ENCODE measurements at places on chromosomes 4 and X. TPM values are rescaled to one million over a fixed set of nuclear protein-coding genes. Genes with fewer than 3 reads are reported as not detected.

Gene IL2RG
- total RNA-seq: not detected

Gene ADD1
- 191 TPM for total RNA-seq

Gene ATOH1
- total RNA-seq: not detected

Gene HS6ST2
- total RNA-seq: under 0.01 TPM

Gene GIMD1
- total RNA-seq: not detected

Gene GABRA4
- not detected for total RNA-seq

Gene PCDH19
- total RNA-seq: under 0.01 TPM

Gene MAGEC1
- total RNA-seq: not detected

Gene STARD8
- 7.3 TPM for total RNA-seq

Gene GLUD2
- total RNA-seq: 2.2 TPM

Gene SSX3
- total RNA-seq: not detected

Gene RAB41
- total RNA-seq: not detected

Gene CLDN2
- total RNA-seq: not detected

Gene SLBP
- 63.2 TPM for total RNA-seq

Gene PNMA5
- not detected for total RNA-seq

Gene DCUN1D4
- total RNA-seq: 55.4 TPM

Gene NAA11
- not detected for total RNA-seq

Gene AKAP17A
- 23.3 TPM for total RNA-seq

Gene ARSJ
- 28.0 TPM for total RNA-seq

Gene RNF128
- 7.4 TPM for total RNA-seq

Gene LRBA
- 45.0 TPM for total RNA-seq

Gene ARX
- total RNA-seq: not detected

Gene TCP11X2
- total RNA-seq: not detected

Gene CXCL11
- 0.15 TPM for total RNA-seq

All from smooth muscle cell of trachea (primary cell).